ENCODE measurements at places on chromosomes 1 and 21.

GRCh38 chr1:201619513-201619912 is 80.6 kb downstream of the NAV1 start:
- DNase-seq, result no peak

DNA sequence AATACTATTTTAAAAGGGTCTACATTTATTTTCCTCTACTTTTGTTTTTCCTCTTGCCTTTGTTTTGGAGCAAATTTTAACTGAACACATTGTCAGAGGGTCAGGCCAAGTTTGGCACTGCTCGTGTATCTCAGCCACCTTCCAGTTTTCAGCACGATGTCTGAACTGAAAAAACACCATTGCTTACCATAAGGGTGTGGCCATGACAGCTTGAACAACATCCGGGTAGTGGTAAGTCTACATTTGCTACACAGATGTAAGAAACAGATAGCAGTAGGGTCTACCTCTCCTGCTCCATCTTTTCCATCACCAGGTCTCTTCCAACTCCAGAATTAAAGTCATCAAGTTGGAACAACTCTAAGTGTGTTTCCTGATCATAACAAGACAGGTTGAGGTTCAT is 4.2 kb downstream of the HIVEP3 start:
- DNase-seq, result peak; percentile 70

DNA sequence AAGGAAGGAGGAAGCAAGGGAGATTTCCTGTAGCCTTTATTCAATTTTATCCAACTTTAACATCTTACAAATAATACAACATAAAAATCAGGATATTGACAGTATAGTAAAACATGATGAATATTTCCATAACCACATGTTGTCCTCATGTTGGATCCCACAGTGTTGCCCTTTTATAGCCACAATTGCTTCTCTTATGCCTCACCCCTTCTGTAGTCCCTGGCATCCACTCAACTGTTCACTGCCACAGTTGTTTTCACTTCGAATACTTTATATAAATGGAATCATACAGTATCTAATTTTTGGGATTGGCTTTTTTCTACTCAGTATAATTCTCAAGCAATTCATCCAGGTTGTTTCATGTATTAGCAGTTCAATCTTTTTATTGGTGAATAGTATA is 44.8 kb downstream of the SRSF11 start:
- DNase-seq, result no peak

DNA sequence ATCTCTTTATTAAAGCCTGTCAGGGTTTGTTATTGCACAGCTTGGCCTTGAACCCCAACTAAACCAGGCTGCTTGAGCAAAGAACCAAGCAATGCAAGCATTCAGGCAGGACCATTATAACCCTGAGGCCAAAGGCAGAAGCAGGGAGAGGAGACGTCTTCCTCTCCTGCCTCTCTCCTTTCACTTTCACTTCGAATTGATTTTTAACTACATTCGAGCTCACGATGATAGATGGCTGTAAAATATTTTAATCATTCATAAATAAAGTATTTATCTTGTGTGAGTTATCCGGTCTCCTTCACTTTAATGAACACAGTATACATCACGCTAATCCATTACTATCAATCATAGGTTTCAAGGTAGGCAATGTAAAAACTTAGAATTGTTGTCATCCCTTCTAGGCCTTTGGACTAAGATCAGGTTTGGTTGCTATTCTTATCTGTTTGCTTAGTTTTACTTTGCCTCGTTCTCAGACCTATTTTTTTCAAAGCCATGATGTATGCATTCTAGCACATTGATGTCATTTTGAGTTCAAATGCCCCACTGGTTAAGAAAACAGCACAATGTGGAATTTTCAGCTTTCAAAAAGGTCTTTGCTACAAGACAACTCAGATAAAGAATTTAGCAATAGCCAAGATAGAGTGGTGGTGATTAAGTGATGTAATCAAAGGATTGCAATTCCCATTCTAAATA is 480.2 kb upstream of the RUNX1 start:
- DNase-seq, result peak; percentile 50

GRCh38 chr1:94617134-94617805 is 75.7 kb upstream of the F3 start:
- no peak for DNase-seq

DNA sequence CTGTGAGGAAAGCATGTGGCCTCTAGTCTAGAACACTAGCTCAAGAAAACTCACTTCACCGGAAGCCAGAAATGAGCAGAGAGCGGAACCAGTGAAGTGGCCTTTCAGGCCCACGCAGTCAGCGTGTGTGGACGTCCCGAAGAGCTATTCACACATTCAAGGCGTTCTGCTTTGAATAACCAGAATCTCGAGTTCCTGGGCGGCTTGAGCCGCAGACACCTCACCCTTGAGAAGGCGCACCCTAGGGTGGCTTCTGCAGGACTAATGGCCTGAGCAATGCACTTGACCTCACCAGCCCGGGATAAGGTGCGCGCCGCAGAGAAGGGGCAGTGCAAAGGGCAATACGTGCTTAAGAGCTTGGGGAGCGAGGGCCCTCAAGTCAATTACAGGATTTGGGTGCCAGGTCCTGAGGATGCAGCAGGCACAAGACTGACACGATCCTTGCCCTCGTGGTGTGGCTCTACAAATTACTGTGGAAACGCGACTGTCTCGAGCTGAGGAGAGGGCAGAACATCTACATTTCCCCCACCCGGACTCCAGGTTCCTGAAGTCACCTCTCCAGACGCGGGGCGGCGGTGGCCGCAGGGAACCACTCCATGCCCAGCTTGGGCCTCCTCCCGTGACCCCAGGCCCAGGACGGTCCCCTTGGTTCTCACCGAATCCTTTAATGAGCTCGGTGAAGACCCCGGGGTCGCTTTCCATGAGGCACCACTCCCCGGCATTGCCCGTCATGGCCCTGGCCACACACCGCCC is 455 bp downstream of the UCHL5 start:
- peak; percentile 65 for DNase-seq

- no peak for DNase-seq
These were observed 178.8 kb downstream of the NR5A2 start for GRCh38 chr1:200206340-200206739.

DNA sequence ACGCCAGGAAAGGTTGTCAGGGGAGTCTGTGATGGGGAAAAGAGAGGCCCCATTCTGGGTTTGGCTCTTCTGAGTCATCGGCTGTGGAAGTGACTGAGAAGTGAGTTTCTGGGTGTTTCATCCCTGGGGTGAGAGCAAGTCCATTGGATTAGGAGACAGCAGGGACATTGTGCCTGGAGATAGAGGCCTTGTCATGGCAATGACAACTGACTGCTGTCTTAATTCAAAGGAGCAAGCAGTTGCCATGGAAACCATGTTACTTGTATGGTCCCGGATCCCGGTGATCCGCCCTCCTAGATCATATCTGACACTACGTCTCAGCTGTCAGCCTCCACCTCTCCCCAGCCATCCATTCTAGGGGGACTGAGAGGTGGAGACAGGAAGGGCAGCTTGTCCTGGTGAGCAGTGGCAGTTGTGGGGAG is 34.4 kb downstream of the KIAA0040 start:
- no peak for DNase-seq

- DNase-seq, result no peak
These were observed 527.9 kb downstream of the NPHP4 start for GRCh38 chr1:5464366-5464765.

- no peak for DNase-seq
These were observed 3.6 kb upstream of the ZMYM4 start for GRCh38 chr1:35264871-35265270.

DNA sequence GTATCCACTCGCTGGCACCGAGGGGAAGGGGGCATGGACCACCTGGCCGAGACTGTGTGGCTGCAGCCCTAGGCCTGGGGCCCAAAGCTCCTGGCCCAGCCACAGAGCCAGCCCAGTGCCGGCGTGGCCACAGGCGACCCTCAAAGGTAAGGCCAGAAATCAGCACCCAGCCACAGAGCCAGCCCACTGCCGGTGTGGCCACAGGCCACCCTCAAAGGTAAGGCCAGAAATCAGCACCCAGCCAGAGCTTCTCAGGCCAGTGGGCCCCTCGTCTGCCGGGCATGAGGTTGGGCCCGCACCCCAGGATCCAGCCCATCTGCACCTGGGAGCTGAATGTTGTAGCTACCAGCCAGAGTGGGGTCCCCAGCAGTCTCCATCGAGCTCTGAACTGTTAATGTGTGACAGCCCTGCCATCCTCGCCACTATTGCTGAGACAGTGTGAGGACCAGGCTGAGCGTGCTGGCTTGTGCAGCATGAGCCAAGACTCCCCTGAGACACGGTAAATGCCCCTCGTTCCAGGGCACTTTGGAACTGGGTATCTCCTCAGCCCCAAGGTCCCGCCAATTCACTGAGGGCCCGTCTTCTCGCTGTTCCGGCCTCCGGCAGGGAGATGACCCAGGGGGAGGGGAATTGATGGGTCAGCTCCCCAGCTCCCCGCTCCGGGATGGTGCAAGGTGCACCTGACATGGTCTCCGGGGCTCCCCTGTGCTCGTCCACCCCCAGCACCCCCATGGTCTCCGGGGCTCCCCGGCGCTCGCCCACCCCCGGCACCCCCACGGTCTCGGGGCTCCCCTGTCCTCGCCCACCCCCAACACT is 4.7 kb upstream of the FTCD start:
- DNase-seq, result no peak

GRCh38 chr1:41333146-41333784 is 28.0 kb upstream of the FOXO6 start:
- DNase-seq, result no peak

GRCh38 chr1:104531990-104532389 is 782.3 kb downstream of the AMY1C start:
- DNase-seq, result no peak

GRCh38 chr21:26106562-26106961 is 64.0 kb downstream of the APP start:
- DNase-seq, result no peak

DNA sequence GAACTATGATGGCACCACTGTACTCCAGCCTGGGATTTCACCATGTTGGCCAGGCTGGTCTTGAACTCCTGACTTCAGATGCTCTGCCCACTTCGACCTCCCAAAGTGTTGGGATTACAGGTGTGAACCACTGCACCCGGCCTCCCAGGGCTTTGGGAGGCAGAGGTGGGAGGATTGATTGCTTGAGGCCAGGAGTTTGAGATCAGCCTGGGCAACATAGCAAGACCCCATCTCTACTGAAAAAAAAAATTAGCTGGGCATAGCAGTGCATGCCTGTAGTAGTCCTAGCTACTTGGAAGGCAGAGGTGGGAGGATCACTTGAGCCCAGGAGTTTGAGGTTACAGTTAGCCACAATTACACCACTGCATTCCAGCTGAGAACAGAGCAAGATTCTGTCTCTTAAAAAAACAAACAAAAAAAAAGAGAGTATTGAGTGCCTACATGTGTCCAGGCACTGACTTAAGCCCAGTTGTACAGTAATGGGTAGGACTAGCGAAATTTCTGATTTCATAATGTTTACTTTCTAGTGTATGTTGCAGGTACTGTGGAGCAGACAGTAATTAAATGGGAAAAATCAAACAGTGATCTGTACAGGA is 4.2 kb downstream of the MANEAL start:
- DNase-seq, result no peak

- DNase-seq, result no peak
These were observed 451.0 kb upstream of the RGS18 start for GRCh38 chr1:191707288-191707687.

- DNase-seq, result no peak
These were observed 82.9 kb downstream of the GALNT2 start for GRCh38 chr1:230149751-230150584.

DNA sequence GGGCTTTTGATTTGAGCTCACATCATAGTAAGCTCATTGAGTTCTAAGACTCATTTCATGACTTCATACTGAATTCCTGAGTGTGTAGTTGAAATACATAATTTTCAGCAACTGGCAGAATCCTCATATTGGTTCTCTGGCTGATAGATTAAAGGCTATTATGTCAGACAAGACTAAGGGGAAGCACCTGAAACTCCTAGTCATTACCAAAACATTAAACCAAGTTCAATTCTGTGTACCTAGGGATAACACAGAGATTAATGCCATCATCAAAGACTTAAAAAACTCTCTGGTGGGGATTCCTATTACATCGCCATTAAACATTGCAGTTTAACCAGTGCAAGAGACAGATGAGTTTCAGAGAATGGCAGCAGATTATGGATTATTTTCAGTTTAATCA is 339.1 kb downstream of the PTPRC start:
- no peak for DNase-seq

DNA sequence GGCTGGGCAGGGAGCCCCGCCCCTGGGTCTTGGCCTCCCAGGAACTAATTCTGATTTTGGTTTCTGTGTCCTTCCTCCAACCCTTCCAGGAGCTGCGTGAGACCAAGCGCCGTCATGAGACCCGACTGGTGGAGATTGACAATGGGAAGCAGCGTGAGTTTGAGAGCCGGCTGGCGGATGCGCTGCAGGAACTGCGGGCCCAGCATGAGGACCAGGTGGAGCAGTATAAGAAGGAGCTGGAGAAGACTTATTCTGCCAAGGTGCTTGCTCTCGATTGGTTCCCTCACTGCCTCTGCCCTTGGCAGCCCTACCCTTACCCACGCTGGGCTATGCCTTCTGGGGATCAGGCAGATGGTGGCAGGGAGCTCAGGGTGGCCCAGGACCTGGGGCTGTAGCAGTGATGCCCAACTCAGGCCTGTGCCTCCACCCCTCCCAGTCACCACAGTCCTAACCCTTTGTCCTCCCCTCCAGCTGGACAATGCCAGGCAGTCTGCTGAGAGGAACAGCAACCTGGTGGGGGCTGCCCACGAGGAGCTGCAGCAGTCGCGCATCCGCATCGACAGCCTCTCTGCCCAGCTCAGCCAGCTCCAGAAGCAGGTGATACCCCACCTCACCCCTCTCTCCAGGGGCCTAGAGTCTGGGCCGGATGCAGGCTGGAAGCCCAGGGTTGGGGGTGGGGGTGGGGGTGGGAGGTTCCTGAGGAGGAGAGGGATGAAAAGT is 18.5 kb upstream of the SEMA4A start:
- peak; percentile 22 for DNase-seq

GRCh38 chr1:201190624-201191051 is at the start of gene IGFN1:
Gene IGFN1 (plus strand): TSS chr1:201190824. CDS start chr1:201193294, 2,470 bp downstream.
- DNase-seq, result no peak

- DNase-seq, result no peak
These were observed 22.7 kb downstream of the ACTL8 start for GRCh38 chr1:17777818-17778217.

GRCh38 chr1:201511941-201512539 is 5.1 kb upstream of the CSRP1 start:
- DNase-seq, result no peak

GRCh38 chr1:230123280-230124185 is 56.5 kb downstream of the GALNT2 start:
- DNase-seq, result no peak

DNA sequence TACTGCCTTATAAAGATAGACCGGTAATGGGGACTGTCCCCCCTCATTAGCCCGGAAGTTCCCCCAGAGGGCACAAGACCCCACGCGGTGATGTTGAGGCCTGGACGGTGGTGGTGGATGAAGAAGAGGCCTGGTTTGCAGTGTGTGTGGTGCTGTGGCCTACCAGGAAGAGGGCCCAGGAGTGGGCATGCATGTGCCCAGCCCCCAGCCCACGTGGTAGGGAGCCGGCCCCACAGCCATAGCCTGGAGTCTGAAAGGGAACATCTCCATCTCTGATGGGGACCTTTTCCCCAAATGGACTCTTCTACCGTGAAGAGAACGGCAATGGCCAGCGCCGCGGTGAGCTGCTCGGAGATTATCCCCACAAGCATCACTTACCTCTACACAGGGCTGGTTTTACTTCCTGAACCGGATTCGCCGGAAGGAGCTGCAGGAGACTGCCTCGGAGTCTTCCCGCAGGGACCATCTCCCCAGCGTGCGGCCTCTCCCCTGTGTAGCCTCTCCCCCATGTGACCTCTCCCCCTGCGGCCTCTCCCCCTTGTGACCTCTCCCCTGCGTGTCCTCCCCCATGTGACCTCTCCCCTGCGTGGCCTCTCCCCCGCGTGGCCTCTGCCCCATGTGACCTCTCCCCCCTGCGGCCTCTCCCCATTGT is 20.6 kb downstream of the RRP1 start:
- no peak for DNase-seq

- no peak for DNase-seq
These were observed 110.5 kb downstream of the CNIH3 start for GRCh38 chr1:224726441-224727182.

Data from CD4-positive, alpha-beta T cell treated with Interleukin-21 for 1 hour (primary cell).